ENCODE measurements at places on chromosomes 7 and 10.
A peak's percentile ranks its signal among the peaks of the same experiment; 100 is the strongest.

DNA sequence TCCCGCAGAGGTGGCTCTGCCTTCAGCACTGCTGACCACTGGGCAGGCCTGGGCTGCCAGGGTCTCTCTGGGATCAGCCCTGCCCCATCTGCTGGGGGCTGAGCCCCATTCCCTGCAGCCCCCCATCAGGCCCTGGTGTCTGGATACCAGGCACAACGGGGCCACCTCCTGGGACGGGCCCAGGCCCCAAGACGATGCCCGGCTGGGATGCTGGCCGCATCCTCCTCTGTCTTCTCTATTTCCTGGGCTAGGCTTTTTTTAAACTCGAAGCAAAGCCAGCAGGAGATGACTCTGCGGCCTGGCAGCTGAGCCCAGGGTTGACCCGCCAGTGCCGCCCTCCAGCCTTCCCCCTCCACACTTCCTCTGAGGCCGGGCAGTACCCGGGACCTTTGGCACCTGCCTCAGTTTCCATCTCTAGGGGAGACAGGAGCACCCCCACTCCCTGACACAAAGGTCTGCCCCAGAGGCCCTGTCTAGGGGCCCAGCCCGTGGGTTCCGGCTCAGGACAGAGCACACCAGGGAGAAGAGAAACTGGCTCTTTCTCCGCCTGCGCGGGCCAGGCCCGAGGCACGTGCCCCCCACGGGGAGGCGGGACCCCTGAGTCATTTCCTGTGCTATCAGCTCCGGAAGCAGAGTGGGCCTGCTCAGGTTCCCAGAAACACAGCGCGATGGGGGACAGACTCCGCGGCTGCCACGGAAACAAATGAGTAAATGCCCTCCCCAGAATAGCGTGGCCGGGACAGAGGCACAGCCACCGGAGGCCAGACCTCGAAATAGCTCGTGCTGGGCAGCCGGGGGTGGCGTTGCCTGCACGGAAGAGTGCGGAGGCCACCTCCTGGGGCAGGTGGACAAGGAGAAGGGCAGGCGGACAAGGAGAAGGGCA is 84.6 kb upstream of the PDGFA start:
- DNase-seq, result peak; percentile 87

- no peak for DNase-seq
These were observed 69.6 kb downstream of the PARP12 start for GRCh38 chr7:139993169-139993568.

DNA sequence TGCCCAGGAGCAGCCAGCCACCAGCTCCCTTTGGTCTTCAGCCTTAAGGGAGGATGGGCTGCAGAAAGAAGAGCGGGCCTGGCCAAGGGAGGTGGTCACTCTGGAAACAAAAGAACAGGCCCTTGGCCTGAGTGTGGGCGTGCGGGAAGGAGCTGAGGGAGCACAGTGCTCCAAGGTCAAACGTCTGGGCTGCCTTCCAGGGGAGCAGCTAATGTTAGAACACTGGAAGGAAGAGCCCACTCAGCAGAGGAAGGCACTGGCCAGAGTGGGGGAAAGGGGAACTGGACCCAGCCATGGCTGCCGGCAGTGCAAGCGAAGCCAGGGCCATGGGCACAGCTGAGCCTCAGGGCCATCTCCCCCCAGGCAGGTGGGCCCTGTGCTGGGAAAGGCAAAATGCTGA is 42.7 kb downstream of the FAM53B start:
- no peak for DNase-seq

DNA sequence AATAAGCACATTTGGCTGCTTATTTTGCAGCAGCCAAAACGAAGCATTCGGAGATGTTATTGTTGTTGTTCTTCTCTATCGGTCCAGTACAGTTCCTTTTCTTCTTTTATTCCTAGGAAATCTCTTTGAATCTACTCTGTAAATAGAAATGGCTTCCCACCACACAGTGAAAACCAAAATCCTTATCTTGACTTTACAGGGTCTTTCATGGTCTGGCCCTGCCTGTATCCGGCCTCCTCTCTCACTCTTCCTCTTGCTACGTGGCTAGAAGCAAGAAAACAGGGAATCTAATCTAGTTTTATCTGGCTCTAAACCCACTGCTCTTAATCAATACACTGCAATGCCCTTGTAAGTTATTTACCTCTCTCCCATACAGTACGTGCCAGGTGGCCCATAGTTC is 926.0 kb upstream of the C7orf33 start:
- no peak for DNase-seq

- DNase-seq, result no peak
These were observed 92.9 kb downstream of the BMPR1A start for GRCh38 chr10:86849181-86849894.

DNA sequence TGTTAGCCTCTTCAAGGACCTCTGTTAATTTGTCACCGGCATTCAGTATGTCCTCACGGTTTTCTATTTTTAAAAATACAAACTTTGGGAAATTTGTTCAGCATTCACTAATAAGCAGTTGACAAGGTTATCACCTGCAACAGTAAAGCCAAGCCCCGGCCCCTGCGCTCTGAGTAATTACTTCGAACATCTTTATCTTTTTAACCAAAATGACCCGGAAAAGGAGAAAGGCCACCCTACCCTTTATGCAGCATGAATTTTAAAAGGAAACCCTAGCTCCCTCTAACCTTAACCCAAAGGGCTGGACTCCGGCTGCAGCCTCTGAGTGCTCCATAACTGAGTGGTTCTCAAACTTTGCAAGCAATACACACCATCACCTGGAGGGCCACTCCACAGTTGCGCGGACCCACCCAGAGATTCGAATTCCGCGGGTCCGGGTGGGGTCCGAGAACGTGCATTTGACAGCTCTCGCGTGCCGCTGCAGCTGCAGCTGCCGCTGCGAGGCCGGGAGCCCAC is 940 bp downstream of the NSMCE4A start:
- no peak for DNase-seq

All from stimulated activated CD4-positive, alpha-beta T cell treated with anti-CD3 and anti-CD28 coated beads, Interleukin-1b, Interleukin-23, amount 100 ng/mL, for 1 hour (primary cell).